ENCODE measurements at places on chromosomes 11 and 22. TPM values are rescaled to one million over a fixed set of nuclear protein-coding genes. Genes with fewer than 3 reads are reported as not detected.

DNA sequence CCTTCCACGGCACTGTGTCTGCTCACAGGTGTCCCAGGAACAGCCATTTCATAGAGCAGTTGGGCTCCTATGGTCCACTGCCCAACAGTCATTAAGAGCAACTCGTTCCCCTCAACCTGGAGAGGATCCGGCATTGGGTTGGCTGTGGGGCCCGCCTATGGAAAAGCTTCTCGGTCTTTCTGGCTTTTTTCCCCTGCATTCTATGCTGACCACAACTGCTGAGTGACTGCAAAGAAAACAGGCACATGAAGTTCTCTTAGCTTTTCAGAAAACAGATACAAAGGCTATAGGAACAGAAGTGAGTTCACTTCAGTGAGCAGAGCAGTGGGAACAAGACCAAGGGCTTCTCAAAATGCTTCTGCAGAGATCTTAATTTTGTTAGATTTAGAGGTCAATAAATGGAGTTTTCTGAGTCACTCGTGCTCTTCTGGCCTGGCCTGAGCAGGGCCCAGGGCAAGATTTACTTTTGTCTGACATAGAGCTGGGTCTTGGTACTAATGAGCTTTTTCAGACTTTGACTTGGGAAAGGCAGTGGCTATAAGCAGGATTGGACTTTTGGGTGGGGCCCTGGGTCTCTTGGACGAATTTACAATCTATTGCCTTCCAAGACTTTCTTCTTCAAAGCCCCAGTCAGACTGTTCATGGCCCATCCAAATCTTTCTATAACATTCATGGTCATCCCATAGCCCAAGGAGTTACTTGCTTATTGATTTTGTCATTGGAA lies 13.6 kb upstream of the APOL5 start:
- DNase-seq: no peak

DNA sequence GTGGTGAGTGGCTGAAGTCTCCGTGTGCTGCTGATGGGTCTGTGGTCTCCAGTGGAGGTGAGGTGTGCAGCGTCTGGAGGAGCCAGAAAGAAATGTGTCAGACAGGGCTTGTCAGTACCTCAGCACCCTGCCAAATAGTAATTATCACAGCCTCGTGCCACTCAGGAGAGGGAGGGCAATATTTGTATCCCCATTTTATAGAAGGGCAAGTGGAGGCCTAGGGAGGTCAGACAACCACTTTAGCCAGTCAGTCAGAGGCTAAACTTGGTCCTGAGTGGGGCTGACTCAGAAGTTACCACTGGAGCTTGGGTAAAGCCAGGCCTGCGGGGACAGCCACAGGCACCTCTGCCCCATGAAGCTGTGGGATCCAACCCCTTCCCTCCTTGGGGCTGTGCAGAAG lies 11.5 kb upstream of the ELF5 start:
- no peak for DNase-seq

The LINC01488 gene
- total RNA-seq: not detected

DNA sequence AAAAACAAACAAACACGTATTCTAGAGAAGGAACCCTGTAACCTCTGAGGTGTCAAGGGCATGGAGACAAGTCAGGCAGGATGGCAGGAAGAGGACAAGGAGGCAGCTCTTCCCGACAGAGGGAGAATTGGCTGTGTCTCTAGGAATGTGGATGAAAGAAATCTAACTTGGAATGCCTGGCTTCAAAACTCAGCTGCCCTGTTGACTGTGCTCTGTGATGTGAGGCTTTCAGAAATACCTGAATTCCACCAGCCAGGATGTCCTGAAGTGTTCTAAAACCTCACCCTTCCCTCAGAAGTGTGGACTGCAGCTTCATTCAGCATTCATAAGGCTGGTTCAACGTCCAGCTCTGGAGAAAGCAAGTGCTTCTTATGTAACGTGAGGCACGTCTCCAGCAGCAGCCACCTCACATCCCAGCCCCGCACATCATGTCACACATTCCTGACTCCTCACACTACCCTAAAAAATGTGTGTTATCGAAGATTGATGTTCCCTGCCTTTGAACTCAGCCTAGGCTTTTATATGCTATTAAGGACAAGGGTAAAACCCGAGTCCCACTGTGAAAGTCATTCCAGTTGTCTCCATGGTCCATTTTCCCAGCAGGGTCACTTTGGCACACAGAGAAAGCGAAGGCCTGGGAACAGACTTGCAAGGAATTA lies 398.9 kb downstream of the ETS1 start:
- no peak for DNase-seq

DNA sequence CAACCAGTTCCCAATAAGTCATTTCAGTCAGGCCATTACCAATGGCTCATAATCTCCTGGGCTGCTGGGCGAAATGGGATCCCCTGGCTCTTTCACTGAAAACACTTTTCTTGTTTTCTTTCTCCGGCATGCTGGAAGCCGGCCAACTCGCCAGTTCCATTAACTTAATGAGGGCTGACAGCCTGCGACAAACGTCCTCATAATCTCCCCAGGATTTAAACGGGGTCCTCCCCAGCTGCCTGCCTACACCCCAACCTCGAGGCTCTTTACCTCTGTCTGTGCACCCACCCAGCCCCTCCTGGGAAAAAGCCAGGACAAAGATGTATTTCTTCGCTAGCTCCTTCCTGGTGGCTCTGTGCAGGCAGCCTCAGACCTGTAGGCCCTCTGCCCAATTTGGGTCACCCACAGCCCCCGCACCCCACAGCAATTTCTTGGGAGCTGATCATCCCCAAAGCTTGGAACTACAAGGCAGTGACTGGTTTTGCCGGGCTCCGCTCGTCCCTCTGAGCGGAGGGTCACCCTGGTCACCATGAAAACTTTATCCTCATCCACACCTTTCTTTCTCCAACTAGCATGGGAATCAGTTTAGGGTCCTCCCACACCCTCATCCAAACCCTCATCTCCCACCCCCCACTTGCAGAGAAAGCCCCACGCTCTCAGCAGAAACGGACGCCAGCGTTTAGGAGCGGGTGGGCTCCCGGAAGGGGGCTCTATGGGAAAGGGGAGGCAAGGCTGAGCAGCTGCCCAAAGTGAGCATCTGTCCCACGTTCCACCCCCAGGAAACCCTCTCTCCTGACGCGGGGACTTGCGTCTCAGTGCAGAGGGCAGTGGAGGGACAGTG lies 51.1 kb upstream of the KCNQ1OT1 start:
- peak; percentile 16 for DNase-seq

The FOSL1 gene
- total RNA-seq: 18.0 TPM

The OR4C11 gene
- not detected for total RNA-seq

The GSC2 gene
- total RNA-seq: not detected

DNA sequence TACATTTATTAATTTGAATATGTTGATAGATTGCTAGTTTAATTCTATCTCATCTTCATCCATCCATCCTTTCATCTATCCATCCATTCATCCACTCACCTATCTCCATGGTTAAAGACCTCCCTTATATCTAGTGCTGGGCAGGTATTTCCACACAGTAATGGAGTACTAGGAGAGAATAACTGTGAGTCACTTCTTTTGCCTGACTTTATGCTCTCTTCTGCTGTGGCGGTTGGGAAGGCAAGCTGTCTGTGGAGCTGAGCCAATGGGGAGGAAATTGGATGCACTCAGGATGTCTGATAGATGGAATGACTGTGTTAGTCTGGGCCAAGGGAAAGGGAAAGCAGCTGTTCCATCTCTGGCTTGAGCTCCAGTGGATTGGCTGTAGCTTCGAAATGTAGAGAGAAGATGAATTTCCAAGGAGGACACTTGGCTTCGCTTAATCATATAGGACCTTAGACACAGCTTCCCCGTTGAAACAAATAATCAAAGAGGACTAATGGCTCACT lies 60.3 kb downstream of the NELL1 start:
- DNase-seq: no peak

GRCh38 chr11:70073871-70074371 lies 4.2 kb upstream of the ANO1 start:
- no peak for DNase-seq

The C1QTNF5 gene
- total RNA-seq: 6.5 TPM

- peak; percentile 33 for DNase-seq
Measured at GRCh38 chr11:126607374-126607773, 251.9 kb downstream of the ST3GAL4 start.

The NLRP14 gene
- under 0.01 TPM for total RNA-seq

DNA sequence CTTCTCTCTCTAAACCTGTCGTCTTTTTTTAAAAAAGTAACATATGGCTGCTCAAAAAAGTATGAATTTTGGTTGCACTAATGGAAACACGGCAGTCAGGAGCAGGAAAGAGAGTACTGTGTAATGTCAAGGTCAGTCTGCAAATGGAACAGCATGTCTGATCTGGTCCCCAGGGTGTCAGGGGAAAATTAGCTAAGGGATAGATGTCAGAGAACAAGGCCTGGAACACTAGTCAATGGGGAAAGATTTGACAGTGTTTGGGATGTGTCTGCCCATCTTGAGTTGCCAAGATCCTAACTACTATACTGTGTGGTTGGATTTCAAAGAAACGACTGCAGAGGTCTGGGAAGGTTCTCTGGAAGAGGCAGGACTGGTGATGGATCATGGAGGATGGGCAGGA lies 65.7 kb upstream of the PHOX2A start:
- DNase-seq: no peak

The OR2AG1 gene
- not detected for total RNA-seq

The PHOX2A gene
- not detected for total RNA-seq

GRCh38 chr11:119774172-119774763 lies 45.3 kb upstream of the NECTIN1 start:
- DNase-seq: peak; percentile 39

All from fibroblast of villous mesenchyme (primary cell).